ENCODE measurements at places on chromosomes 7 and 10.
A peak's percentile ranks its signal among the peaks of the same experiment; 100 is the strongest.

- no peak for DNase-seq
These were observed 183.4 kb upstream of the PLXNA4 start for GRCh38 chr7:132759482-132760243.

- no peak for DNase-seq
These were observed 40.4 kb downstream of the HACD1 start for GRCh38 chr10:17576768-17577167.

GRCh38 chr7:5671046-5671445 is 110.4 kb downstream of the RNF216 start:
- DNase-seq = no peak

DNA sequence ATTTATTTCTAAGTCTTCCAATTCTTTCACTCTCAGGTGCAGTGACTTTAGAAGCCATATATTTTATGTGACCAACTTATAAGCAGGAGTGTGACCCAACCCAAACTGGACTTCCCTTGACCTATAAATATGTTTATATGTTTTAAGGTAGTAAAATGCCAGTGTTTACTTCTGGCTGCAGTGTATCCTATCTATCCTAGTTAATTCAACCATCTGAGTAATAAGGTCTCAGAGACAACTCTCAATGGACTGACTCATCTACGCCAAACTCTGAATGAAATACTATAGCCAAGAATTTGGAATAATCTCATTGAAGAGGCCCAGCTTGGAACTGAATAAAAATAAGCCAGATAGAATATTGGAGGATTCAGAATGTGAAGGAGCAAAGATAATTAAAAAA is 544.5 kb upstream of the SORCS1 start:
- DNase-seq = no peak

DNA sequence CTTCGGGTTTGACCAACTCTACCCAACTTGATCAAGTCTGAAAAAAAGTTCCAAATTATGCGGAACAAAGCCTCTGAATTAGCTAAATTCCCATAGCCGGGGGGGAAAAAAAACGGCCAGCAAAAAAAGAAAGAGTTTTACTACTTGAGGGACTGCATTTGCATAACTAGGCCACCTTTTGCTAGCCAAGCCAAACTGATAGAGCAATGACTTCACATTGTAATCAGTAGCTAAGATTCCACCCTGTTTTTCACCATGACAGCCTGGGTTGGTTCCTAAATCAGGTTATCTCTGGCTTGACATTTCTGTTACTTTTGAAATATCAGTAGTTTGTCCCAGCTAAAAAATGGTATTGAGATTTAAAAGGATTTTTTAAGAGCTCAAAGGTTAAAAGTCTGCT is 31.4 kb upstream of the CREB3L2 start:
- no peak for DNase-seq

- no peak for DNase-seq
These were observed 18.5 kb upstream of the SEM1 start for GRCh38 chr7:96728139-96728538.

- DNase-seq = peak; percentile 56
These were observed 54.7 kb downstream of the STEAP1B start for GRCh38 chr7:22445140-22445743.

DNA sequence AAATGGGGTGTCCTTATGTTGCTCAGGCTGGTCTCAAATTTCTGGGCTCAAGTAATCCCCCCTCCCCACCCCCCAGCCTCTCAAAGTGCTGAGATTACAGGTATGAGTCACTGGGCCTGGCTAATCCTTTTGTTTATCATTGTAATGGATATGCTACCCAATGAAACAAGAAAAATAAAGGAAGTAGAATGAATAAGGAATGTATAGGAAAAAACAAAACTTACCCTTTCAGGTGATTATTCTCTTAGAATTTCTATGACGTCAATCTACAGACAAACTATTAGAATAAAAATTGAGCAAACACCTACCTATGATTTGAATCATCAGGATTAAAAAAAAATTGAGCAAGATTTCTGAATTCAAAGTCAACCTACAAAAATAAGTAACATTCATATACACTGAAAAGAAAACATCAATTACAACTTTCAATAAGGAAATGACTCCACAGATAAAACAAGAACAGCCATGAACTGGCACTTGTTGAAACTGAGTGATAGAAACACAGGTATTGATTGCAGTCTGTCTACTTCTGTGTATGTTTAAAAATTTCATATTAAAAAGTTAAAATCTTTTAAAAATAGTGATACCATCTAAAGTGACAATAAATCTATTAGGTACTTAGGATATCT is 12.2 kb downstream of the ADAM12 start:
- DNase-seq = no peak

- no peak for DNase-seq
These were observed 70.3 kb upstream of the DGKI start for GRCh38 chr7:137916980-137917645.

- no peak for DNase-seq
These were observed 71.3 kb upstream of the CPXM2 start for GRCh38 chr10:123962756-123963530.

DNA sequence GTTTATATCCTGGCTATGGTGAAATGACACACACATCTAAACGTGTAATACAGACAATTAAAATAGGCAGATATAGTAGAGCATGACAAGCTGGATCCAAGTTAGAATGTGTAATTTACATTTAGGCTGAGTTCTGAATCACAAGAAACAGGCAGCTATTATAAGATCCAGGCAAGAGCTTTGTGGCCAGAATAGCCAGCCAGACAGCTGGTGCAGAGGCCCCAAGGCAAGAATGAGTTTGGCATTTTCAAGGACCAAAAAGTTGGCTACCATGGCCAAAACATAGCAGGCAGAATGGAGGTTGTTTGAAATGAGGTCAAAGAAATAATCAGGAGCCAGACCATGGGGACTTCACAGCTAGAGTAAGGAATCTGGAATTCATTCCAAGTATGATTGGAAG is 281.7 kb downstream of the MTERF1 start:
- no peak for DNase-seq

GRCh38 chr7:152132812-152133211 is 107.3 kb downstream of the GALNT11 start:
- DNase-seq = no peak

GRCh38 chr10:103493362-103493915 is at the start of gene NEURL1:
Gene NEURL1, plus strand, starts transcription at chr10:103493705. Its CDS starts 683 bp downstream, at chr10:103494388.
- DNase-seq = no peak

DNA sequence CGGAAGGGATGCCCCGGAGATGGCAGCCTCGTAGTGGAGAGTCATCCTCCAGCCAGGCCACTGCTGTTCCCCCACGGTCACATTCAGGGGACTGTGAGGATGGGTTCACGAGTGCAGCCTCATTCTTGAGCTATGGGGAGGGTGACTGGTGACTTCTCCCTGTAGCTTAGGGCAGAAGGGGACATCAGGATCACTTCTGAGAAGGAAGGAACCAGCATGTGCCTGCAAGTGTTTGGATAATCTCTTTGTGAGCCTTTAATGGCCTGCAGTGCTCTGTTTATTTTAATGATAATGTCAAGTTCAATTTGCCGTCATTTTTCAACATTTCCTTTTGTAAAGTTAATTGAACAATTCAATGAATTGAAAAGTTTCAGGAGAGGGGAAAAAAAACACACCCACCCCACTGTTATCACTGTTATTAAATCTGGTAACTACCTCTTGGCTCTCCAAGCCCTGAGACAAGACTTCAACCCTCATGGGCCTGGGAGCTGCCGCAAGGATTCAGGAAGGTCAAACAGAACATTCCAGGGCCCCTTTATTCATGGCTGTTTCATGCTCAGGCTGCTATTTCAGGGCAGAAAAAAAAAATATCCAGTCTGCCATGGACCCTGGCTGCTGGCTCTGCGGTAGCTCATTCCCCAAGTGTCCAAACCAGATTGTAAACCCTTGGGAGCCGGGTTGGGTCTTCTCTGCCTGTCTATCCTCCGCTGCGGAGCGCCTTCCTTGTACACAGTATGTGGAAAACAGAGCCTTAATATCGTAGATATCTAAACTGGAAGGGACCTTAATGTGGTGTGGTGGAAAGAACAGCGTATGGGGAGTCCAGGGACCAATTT is 100.4 kb downstream of the CDH23 start:
- no peak for DNase-seq

DNA sequence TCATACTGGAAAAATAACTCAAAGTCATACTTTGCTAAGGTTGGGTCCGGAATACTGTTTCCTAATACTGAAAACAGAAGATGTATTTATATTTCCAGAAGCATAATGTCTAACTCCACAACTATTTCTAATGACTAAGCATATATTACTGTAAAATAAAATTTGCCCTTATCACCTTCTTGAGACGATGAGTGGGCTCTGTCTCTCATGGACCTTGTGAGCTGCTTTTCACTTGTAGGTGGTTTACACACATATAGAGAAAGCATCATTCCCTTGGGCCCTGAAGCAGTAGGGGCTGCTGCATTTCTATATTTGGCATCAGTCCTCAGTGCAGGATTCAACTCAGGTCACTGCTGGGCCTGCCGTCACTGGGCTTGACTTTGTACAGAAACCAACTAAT is 10.7 kb upstream of the FAM13C start:
- DNase-seq = no peak

- DNase-seq = no peak
These were observed 106.4 kb downstream of the BMPER start for GRCh38 chr7:34011696-34012095.

DNA sequence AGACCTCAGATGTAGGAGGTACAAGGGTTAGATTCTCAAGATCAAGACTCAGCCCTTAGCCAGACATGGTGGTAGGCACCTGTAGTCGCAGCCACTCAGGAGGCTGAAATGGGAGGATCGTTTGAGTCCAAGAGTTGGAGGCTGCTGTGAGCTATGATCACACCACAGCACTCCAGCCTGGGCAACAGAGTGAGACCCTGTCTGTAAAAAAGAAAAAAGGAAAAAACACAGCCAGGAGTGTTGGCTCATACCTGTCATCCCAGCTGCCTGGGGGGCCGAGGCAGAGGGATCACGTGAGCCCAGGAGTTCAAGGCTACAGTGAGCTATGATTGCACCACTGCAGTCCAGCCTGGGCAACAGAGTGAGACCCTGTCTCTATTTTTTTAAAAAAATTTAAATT is 69.3 kb downstream of the GTF2IRD1 start:
- DNase-seq = no peak

DNA sequence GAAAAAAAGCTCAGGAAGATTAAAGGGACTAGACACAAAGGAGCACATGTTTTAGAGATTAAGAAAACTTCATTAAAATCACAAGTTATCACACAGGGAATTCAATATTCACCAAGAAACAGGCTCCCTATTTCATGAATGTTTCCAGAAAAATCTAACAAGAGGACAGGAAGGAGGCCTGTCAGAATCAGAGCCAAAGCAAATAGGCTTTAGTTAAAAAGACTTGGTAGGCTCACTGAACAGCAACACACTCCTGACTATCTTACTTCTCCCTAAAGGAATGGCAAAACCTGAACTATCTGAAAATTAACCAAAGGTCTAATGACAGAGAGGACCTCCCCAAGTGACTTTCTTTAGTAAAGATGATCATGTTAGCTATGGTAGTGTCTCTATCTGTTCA is 188.3 kb upstream of the MEOX2 start:
- no peak for DNase-seq

- no peak for DNase-seq
These were observed 261.6 kb downstream of the WDR11 start for GRCh38 chr10:121112579-121113384.

DNA sequence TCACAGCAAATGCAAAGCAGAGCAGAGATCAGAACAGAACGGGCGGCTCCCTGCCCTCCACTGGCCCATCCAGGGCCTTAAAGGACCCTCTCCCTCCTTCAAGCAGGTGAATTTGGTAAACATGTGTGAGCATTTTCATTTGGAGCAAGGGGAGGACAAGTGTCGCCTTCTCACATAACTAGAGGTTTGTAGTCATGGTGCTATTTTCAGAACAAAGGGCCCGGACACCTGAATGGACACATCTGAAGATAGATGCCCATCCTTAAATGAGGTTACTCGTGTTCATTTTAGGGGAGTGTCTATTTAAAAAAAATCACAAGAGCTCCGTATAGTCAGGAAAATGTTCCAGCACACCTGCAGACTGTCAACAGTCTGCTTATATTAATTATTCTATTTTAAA is 153.8 kb downstream of the PRKCQ start:
- DNase-seq = no peak

GRCh38 chr7:136957391-136957790 is 88.9 kb downstream of the CHRM2 start:
- DNase-seq = no peak

- DNase-seq = no peak
These were observed 80.7 kb downstream of the TCERG1L start for GRCh38 chr10:131230641-131231322.

DNA sequence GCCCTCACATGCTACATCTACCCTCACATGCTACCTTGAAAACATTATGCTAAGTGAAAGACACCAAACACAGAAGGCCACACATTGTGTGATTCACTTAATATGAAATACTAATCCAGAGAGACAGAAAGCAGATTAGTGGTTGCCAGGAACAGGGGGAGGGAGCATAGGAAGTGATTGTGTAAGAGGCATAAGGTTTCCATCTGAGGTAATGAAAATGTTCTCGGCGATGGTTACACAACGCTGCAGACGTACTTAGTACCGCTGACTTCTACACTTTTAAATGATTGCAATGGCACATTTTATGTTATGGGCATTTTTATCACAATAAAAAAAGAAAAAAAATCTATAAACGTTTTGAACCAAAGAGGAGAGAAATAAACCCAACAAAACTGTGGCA is 742.3 kb downstream of the TYW1 start:
- DNase-seq = peak; percentile 2

DNA sequence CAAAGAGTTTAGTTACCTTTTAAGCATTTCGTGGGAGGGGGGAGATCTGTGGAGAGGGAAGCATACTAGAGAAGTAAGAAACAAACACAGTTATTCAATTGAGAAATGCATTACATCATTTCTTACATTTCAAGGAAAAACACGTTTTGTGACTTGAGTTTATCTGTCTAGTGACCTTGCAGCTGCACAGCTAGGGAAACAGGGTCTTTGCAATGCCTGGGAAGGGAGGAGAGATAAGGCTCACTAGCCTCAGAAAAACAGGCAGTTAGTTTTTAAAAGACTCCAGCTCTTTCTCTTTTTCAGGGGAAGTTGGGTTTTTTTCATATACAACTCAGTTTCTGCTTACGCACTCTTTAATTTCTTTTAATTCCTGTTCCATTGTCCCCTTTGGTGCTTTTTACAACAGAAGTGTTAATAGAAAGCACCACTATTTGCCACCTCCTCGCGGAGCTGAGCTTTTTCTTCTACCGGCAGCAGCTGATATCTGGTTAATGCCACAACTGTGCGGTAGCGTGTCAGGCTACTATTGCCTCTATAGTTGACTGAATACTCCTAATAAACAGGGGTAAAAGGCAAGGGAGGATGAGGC is 5.6 kb downstream of the CYP3A43 start:
- DNase-seq = no peak

- DNase-seq = no peak
These were observed 48.8 kb downstream of the ARHGAP22 start for GRCh38 chr10:48556065-48556464.

DNA sequence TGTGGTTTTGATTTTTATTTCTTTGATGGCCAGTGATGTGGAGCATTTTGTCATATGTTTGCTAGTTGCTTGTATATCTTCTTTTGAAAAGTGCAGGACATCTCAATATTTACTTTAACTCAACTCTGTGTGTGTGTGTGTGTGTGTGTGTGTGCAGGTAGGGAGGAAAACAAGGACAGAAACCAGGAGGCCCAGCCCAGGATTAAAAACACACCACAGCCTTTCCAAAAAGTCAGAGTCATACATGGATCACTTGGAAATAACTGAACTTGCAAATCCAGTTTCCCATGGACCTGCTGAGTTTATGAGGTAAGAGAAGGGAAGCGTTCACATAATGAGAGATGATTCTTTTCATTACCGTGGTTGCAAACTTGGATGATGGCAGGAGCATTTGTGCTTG is 189.9 kb upstream of the LYZL1 start:
- DNase-seq = no peak

- DNase-seq = no peak
These were observed 146.6 kb upstream of the RNF32 start for GRCh38 chr7:156493942-156494341.
